ENCODE measurements at places on chromosomes 1 and 21.

GRCh38 chr1:228276901-228277490, 69.2 kb downstream of the OBSCN start:
- no peak for DNase-seq

GRCh38 chr1:159250638-159251216, 46.1 kb downstream of the ACKR1 start:
- DNase-seq, result no peak

DNA sequence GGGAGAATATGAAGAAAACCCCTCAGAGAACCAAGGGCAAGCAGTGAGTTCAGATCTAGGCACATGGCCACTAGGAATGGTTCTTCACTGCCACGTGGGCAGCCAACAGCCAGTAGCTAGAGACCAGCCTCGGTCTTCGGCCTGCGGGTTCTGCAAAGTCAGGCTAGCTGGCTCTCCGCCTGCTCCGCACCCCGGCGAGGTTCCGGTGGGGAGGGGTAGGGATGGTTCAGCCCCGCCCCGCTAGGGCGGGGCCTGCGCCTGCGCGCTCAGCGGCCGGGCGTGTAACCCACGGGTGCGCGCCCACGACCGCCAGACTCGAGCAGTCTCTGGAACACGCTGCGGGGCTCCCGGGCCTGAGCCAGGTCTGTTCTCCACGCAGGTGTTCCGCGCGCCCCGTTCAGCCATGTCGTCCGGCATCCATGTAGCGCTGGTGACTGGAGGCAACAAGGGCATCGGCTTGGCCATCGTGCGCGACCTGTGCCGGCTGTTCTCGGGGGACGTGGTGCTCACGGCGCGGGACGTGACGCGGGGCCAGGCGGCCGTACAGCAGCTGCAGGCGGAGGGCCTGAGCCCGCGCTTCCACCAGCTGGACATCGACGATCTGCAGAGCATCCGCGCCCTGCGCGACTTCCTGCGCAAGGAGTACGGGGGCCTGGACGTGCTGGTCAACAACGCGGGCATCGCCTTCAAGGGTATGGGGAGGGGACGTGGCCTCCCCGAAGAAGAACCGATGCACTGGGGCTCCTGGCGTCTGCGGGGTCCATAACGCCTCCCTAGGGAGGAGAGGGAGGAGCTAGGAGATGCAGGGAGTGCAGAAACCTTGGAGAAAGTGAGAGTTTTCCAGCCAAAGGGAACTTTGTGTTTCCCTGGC, at the start of gene CBR1:
CBR1 (plus strand) TSS at position 312 of the 871 bp plus-strand sequence; CDS start at position 404, 92 bp downstream.
- DNase-seq, result peak; percentile 97

DNA sequence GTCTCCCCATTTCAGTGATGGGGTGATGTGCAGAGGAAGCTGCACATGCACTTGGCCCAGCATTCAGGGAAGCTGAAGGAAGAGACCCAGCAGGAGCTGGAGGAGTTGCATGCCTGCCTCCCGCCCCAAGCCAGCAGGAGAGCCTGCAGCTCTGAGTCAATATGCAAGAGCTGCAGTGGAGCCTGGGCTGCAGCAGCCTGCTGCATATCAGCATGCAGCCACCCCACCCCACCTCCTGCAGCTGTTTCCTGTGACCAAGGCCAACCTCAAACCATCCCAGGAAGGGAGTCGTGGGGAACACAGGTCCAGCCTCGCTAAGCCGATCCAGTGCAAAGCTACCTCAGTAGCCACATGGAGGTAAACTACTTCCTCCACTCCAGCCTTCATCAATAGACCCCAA, 18.9 kb downstream of the AGT start:
- no peak for DNase-seq

DNA sequence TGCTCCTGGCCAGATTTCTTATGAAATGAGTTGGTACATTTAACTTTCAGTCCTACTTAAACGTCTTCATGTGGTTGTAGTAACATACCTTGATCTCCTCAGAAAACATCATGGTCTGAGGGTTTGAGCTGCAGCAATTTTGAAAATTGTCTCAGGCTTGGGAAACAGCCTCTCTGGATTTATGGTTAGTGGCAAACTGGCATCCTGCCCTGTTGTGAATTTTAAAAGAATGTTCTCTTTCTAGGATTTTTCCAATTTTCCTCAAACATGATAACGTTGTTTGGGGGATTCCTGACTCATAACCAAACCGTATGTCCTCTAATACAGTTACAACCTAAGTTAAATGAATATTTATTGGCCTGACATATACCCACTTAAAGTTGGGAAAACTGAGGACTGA, 624.4 kb downstream of the LMO4 start:
- no peak for DNase-seq

DNA sequence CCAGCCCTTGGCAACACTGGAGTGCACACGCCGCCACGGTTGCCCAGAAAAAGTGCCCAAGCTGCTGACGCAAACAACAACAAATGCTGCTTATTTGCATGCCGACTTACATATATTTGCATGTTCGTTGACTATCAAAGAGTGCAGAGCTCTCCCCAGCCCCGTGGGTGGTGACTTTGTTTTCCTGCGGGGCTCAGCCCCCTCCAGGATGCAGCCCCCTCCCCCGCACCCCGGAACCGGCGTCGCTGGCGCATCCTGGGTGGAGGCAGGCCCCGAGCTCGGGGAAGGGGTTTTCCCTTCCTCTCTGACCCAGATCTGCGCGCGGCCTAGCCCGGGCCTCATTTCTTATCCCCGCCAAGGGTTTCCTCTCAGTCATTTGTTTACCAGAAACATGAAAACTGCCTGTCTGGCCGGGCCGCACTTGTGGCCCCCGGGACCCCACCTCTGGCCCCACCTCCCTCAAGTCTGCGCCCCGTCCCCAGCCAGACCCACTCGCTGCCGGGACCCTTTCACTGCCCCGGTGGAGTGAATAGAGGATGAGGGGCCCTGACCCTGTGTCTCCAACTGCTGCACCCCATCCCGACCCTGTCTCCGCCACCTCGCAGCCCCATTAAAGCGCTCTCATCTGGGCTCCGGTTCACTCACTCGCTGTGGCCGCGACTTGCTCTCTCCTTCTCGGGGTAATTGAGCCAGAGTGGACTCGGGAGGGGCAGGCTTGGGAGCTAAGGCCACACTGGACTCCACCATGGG, 5.5 kb downstream of the TNFRSF25 start:
- DNase-seq, result no peak

GRCh38 chr1:73755649-73756048, 442.3 kb downstream of the LRRIQ3 start:
- DNase-seq, result no peak

DNA sequence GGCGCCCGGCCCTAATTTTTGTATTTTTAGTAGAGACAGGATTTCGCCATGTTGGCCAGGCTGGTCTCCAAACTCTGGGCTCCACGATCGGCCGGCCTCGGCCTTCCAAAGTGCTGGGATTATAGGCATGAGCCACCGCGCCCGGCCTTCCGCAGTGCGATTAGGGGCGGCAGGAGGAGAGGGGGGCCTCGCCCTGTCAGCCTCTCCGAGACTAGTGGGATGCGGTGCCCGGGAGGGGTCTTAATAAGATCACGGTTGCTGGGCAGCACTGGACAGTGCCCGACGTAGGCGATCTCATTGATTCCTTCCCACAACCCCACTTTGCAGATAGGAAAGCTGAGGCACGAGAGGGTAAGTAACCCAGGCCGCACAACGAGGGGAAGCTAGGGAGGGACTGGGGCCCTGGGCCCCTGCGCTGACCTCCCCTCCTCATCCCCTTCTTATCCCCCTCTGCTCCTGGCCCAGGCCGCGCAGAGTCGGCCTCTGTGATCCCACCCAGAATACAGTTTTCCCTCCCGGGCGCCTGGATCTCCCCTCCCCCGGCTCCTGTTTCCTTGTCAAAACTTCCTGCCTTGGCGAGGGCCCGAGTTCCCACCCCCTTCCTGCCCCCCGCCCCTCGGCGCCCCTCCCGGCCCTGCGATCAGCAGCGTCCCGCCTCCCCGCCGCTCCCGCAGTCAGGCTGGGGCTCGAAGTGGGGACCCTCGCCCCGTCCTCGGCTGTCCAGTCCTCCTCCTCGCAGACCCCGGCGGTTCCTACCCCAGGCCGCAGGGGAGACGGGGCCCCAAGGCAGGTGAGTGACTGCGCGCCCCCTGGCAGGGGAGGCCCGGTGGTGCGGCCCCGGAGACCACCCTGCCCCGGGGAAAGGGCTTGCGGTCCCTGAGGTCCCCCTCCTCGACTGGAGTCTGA, at the start of gene PEAR1:
PEAR1 (plus strand) TSS at position 671 of the 906 bp plus-strand sequence. CDS start 10,209 bp downstream, outside the sequence.
- DNase-seq, result peak; percentile 41

GRCh38 chr1:12150456-12151200, 16.2 kb upstream of the TNFRSF1B start:
- no peak for DNase-seq

GRCh38 chr1:226808501-226808900, 61.9 kb upstream of the PSEN2 start:
- no peak for DNase-seq

DNA sequence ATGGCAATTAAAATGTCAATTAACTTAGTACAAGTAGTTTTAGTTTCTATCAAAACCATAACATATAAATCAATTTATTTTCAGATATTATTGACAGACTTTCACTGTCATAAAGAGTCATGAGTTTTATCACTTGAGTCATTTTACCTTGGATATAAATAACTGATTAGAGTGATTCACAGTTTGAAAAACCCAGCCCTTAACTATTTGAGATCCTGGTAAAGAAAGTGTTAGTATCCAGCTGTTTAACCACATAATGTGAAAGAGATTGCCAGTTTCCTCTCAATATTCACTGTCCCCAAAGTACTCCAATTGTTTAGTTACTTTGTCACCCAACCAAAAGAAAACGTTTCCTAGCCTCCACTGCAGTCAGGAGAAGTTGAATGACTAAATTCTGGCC, 91.3 kb downstream of the UCHL5 start:
- DNase-seq, result no peak

GRCh38 chr1:33610391-33610790, 137.9 kb downstream of the ZSCAN20 start:
- DNase-seq, result no peak

DNA sequence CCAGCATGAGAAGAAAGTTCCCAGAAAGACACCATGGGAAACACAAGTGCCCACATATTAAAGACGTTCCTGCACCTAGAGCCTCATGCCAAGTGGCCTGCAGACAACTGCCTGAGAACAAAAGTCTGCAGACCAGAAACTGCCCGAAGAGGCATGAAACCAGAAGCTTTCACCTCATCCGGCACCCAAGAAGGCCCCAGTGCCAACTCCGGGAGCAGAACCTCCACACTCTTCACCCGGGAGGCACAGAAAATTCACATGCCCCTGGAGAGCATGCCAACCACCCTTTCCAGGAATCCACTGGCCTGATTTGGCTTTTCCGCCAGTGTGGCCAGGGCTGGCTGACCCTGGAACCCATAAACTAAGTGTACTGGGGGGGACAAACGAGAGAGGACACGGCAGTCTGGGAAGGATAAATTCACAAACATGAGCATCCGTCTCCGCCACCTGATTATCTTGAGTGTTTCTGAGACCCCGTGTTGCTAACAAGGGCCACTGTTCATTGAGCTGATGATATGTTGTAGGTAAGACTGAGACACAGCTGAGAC, 6.8 kb downstream of the TFF2 start:
- DNase-seq, result no peak
